NCI-H1105 treated with DMSO at 0.1 percent for 48 hours (cell line): ENCODE measurements at places on chromosomes 2 and 18.

DNA sequence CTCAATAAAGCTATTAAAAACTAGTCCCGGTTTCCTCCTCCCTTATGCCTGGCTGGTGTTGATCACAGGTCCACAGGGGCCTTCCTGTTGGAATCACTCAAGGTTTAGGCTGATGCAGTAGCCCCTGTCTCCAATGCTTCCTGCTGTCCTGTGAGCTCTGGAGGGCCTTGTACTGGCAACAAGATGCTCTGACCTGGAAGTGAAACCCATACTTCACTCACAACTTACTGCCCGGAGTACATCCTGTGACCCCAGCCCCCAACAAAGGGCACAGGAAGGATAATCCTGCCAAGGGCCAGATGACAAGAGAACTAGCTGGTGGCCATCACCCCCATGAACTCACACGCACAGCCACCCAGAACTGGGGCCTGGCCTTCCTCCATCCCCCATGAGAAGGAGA lies 50.3 kb downstream of the ZBTB7C start:
- no peak for DNase-seq

GRCh38 chr2:119983108-119983507 lies 29.8 kb upstream of the EPB41L5 start:
- DNase-seq, result no peak

- no peak for DNase-seq
Observed at GRCh38 chr2:190094316-190094871, 31.9 kb upstream of the MSTN start.

DNA sequence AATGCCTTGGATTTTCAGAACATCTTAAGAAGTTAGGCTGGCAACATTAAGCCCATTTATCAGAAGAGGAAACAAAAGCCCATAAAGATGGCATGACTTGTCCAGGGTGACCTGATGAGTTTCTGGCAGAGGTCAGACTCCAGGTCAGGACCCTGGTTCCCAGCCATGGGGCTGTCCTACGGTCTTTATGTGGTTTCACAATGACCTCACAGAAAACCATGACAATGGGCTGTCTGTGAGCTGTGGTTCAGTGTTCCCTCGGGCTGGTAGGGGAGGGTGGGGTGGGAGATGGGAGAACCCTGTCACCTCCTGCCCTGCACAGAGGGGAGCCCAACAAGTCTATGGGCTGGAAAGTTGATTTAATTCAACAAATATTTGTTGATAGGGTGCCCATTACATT lies 101.8 kb downstream of the LOXHD1 start:
- no peak for DNase-seq

GRCh38 chr2:102043560-102043959 lies 51.8 kb downstream of the IL1R2 start:
- no peak for DNase-seq

- DNase-seq, result no peak
Observed at GRCh38 chr2:56314796-56315195, 131.0 kb downstream of the CCDC85A start.

- no peak for DNase-seq
Observed at GRCh38 chr2:139876964-139877363, 1096.8 kb upstream of the NXPH2 start.
